ENCODE measurements at places on chromosomes 16 and 17. TPM values are rescaled to one million over a fixed set of nuclear protein-coding genes. Genes with fewer than 3 reads are reported as not detected.

DNA sequence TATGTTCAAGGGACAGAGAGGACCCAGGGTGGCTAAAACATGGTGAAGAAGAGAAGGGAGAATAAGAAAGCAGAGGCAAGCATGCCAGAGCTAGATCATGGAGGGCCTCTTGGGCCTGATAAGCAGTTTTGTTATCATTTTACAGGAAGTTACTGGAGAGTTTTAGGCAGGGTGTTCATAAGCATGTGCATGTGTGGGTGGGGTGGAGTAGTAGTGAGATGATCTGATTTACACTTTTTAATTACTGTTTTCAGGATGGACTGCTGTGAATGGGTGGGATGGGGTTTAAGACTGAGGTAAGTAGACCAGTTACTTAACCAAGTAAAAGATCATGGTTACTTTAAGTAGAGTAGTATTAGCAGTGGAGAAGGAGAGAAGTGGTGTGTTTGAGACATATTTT is 173.6 kb downstream of the PHKB start:
- H3K4me1 ChIP-seq = no peaks in the 10 kb centered on the region
- peaks cover 20% of the 10 kb centered on the region for H3K36me3 ChIP-seq
- H3K27me3 ChIP-seq = no peaks in the 10 kb centered on the region
- H3K4me3 ChIP-seq = no peak overlapping the region
- H3K27ac ChIP-seq = no peak overlapping the region

DNA sequence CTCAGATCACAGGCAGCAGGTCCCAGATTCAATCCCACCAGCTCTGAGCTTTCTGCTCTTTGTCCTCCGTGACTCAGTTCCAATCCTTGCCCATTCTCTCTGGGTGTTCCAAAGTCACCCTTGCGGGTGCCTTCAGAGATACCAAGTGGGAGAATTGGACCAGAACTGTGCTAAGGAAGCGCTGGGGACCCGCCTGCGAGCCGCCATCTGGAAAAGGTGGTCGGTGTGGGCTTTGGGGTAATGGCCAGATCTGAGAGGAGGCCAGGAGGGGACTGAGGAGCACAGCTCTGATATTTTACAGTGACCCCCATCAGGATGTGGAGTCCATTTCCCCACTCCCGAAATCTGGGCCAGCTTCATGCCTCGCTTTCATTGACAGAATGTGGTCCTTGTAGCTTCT is 152.6 kb downstream of the SDK2 start:
- H3K4me1 ChIP-seq = no peaks in the 10 kb centered on the region
- H3K4me3 ChIP-seq = no peak overlapping the region
- no peaks in the 10 kb centered on the region for H3K36me3 ChIP-seq

DNA sequence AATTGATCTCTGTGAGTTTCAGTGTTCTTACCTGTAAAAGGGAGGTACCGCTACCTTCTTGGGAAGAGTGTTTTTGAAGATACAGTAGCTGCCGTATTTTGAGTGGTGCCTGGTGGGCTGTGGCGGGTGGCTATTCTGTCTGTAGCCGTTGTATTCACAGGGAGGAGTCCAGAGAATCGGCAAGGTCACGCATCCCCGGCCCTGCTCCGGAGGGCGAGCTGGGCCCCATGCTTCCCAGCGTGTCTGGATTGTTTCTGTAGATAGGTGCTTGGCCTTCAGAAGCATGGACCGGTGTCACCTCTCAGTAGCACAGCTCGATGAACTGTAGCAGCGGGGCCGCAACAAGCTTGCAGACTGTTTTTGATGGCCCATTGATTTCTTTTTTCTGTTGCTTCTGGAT is 295.6 kb downstream of the CPPED1 start:
- DNase-seq = no peak
- no peaks in the 10 kb centered on the region for H3K36me3 ChIP-seq
- no peaks in the 10 kb centered on the region for H3K27me3 ChIP-seq
- no peaks in the 10 kb centered on the region for H3K4me1 ChIP-seq

- H3K4me3 ChIP-seq = no peak overlapping the region
- H3K36me3 ChIP-seq = peaks cover 5% of the 10 kb centered on the region
- peaks cover 15% of the 10 kb centered on the region for H3K4me1 ChIP-seq
- H3K27me3 ChIP-seq = no peaks in the 10 kb centered on the region
- DNase-seq = no peak
Observed at GRCh38 chr16:50711862-50712559, 18.6 kb downstream of the NOD2 start.

GRCh38 chr17:28715217-28715616 is 2.5 kb downstream of the RAB34 start:
- peaks cover 27% of the 10 kb centered on the region for H3K4me1 ChIP-seq
- H3K27ac ChIP-seq = no peak overlapping the region
- H3K27me3 ChIP-seq = peaks cover 11% of the 10 kb centered on the region
- DNase-seq = no peak
- no peaks in the 10 kb centered on the region for H3K36me3 ChIP-seq

DNA sequence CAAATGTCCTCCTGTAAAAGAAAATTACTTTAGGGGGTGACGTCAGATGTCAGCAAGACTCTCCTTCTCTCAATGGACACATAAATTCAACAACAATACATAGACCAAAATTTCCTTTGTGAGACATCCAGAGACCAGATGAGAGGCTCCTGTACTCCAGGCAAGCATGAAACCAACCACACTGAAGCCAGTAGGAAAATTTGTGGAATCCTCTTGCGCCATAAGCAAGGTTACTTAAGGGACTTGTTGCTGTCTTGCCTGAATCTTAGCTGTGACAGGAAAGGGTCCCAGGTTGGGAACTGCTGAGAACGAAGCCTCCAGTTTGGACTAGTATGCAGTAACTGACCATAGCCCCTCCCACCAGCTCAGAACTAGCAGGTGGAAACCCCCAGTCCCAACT is 56.0 kb downstream of the CEP112 start:
- H3K27me3 ChIP-seq = no peaks in the 10 kb centered on the region
- no peak overlapping the region for H3K27ac ChIP-seq
- DNase-seq = no peak
- no peak overlapping the region for H3K4me3 ChIP-seq

GRCh38 chr16:22296225-22297113 is 740 bp upstream of the POLR3E start:
- no peak for DNase-seq
- peak overlapping the region; percentile 100 for H3K27ac ChIP-seq
- peaks cover 37% of the 10 kb centered on the region for H3K4me1 ChIP-seq
- H3K36me3 ChIP-seq = peaks cover 5% of the 10 kb centered on the region
- peak overlapping the region; percentile 94 for H3K4me3 ChIP-seq
- H3K27me3 ChIP-seq = no peaks in the 10 kb centered on the region

DNA sequence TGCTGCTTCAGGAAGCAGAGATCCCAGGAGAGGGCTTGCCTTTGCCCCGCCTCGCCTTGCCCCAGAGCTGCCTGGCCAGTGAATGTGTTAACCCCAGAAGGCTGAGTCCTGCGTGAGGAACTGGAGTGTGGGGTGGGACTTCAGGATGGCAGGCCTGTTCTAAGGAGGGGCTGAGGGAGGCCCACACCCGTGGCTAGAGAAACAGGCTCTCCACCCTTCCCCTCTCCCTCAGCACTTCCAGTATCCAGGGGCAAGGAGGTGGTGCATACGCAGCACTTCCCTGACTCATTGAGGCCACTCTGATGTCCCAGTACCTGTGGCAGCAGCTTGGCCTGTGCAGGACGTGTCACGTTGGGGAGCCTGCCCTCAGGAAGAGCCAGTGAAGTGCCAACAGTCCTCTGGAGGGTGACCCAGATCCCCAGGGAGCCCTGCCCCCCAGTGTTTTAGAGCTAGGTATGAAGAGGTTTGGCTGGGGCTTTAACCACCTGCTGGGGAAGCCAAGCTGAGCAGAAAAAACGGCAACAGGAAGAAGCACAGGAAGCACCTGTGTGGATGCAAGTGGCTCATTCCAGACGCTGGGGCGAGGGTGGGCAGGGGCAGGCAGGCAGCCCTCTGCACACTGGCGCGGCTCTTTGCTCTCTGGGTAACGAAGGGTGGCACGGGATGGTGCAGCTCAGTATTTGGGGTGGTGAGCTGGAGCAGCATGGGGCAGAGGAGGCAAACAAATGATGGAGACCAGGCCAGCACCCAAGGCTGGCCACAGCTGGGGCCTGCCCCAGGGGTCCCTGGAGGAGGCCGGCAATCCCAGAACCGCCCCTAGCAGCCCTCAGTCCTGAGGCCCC is 14.7 kb upstream of the CTCF start:
- H3K4me3 ChIP-seq = peak overlapping the region; percentile 57
- DNase-seq = peak; percentile 48
- peak overlapping the region; percentile 76 for H3K27ac ChIP-seq
- peaks cover 4% of the 10 kb centered on the region for H3K36me3 ChIP-seq
- no peaks in the 10 kb centered on the region for H3K27me3 ChIP-seq

DNA sequence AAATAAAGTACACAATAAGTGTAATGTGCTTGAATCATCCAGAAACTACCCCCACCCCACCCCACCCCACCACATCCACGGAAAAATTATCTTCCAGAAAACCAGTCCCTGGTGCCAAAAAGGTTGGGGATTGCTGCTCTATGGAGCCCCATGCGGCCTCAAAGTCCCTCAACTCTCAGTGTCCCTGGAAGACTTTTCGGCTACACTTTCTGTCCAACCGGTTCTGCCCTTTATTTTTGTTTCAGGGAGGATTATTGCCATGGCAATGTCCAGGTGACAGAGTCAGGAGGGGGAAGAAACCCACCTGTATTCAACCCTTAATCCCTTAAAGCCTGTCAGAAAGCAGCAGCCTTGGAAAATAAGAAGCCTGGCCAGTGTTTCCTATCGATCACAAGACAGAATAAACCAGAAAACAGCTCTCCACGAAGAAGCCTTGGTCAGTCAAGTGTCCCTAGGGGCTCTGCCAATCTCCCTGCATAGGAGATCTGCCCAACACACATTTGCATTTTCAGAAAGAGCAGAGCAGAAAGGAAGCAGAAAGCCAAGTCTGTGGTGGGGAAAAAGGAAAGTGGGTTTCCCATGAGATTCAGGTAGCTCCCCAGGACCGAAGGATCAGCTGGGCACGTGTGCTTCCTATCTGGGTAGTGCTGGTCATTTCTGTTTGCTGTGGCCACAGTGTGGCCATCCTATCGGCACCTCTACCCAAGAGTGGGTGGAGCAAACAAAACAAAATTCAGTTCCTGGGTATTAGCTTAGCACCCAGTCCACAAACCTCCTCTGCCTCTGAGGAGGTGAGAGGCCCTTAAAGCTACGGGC is 342.7 kb downstream of the SOX9 start:
- H3K4me3 ChIP-seq = no peak overlapping the region
- H3K27me3 ChIP-seq = no peaks in the 10 kb centered on the region

DNA sequence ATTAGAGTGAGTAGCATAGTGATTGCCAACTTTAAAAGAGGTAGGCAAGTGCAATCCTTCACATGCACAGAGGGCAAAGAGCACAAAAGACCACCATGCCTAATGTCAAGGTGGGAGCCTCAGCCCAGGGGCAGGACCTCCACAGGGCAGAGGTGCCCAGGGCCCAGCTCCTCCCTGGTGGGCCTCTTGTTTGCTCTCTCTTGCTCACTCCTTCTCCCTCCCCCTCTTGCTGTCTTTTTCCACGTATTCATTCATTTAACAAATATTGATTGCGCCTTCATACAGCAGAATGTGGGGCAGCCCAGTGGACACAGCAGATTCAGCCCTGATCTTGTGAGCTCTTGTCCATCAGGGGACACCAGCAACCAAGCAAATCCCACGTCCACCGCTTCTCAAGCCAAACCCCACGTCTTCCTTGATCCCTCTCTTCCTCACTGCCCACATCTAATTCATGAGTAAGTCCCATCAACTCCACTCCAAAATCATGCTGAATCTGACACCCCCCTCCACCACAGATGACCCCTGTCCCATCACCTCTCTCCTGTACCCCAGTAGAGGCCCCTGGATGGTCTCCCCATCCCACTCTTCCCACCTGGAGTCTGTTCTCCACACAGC is 44.1 kb upstream of the RPL38 start:
- DNase-seq = no peak
- no peaks in the 10 kb centered on the region for H3K4me1 ChIP-seq
- H3K36me3 ChIP-seq = no peaks in the 10 kb centered on the region
- H3K4me3 ChIP-seq = no peak overlapping the region
- H3K27me3 ChIP-seq = no peaks in the 10 kb centered on the region

- DNase-seq = no peak
- no peak overlapping the region for H3K4me3 ChIP-seq
- H3K27ac ChIP-seq = no peak overlapping the region
- H3K36me3 ChIP-seq = no peaks in the 10 kb centered on the region
Observed at GRCh38 chr17:36074365-36074764, 10.3 kb downstream of the CCL18 start.

DNA sequence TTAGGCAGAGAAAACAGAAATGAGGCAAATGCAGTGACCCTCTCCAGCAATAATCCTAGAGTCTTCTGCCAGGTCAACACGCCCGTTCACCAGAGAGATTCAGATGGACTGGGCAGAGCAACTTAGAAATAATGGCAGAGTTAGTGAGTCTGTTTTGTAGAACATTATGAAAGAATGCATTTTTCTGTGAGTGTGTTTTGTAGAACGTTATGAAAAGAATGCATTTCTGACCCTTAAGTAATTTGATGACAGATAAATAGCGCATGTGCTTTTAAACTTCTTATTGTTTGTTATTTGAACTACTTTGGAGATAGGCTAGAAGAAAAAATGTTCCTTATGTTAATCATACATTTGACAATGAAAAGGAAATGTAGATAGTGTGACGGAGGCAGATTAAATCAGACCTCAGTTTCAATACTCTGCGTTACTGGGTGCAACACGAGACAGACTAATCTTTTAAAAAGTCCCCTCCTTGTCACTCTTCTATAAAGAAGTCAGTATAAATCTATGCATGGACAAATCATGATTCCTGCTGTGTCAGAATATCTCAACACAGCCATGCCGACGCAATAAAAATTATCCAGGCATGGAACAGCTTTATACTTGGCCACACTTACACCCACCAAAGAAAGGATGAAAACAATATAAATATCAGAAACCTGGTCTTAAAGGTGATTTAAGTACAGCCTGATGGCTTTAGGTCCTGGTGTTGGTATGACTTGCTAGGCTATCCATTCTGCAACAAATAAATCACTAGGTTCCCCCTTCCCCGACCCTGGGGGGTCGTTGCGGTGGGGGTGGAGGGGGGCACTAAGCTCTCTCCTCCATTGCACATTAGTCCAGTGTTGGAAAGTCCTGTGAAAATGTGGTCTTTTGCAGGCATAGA is 47.8 kb downstream of the MARCHF10 start:
- no peak overlapping the region for H3K27ac ChIP-seq
- H3K27me3 ChIP-seq = no peaks in the 10 kb centered on the region
- H3K36me3 ChIP-seq = no peaks in the 10 kb centered on the region
- DNase-seq = no peak

The CCL1 gene
- total RNA-seq = not detected

The SLC12A3 gene
- total RNA-seq = not detected

The FBXW10 gene
- total RNA-seq = not detected

The DOC2A gene
- not detected for total RNA-seq

The PSMD12 gene
- 44.2 TPM for total RNA-seq

Measured in CD4-positive, CD25-positive, alpha-beta regulatory T cell (primary cell).